ENCODE measurements at places on chromosomes 16 and 17.

DNA sequence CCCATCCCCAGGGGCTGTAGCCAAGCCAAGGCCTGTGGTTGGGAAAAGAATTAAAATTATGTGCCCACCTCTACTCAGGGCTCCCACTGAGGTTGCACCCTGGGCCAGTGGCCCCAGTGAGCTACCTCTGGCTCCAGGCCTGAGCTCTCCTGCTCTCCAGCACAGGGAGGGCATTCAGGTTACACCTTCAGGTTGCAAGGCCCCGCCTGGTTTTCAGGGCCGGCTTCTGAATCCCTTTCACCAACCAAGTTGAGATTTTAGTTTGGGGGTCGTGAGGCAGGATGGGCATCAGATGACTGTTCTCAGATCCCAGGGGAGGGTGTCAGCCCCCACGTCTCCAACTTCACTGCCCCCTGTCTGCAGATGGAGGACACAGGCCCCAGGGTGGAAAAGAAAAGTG lies 8.0 kb upstream of the KATNB1 start:
- H3K4me1 ChIP-seq = no peaks in the 10 kb centered on the region
- H3K27me3 ChIP-seq = no peaks in the 10 kb centered on the region
- no peak overlapping the region for H3K27ac ChIP-seq
- no peaks in the 10 kb centered on the region for H3K36me3 ChIP-seq
- no peak for DNase-seq

DNA sequence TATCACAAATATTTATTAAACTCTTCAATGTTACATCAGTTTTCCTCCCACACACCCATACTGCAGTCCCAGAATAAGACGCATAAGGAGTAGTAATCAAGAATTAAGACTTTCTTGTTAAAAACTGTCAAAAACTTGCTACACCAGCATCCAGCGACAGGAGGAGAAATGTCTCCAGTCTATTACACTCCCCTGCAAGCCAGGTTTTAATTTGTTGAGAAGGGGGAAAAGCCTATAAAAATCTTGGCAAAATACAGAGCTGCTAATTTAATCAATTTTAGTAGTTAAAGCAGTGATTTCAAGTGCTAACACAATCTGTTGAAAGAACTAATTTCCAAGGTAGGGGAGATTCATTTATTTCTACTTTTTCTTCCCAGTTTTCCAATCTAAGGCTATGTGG lies 102.0 kb upstream of the MED13 start:
- H3K27me3 ChIP-seq = no peaks in the 10 kb centered on the region
- H3K27ac ChIP-seq = no peak overlapping the region
- no peak overlapping the region for H3K4me3 ChIP-seq
- peaks cover 9% of the 10 kb centered on the region for H3K4me1 ChIP-seq
- DNase-seq = no peak

DNA sequence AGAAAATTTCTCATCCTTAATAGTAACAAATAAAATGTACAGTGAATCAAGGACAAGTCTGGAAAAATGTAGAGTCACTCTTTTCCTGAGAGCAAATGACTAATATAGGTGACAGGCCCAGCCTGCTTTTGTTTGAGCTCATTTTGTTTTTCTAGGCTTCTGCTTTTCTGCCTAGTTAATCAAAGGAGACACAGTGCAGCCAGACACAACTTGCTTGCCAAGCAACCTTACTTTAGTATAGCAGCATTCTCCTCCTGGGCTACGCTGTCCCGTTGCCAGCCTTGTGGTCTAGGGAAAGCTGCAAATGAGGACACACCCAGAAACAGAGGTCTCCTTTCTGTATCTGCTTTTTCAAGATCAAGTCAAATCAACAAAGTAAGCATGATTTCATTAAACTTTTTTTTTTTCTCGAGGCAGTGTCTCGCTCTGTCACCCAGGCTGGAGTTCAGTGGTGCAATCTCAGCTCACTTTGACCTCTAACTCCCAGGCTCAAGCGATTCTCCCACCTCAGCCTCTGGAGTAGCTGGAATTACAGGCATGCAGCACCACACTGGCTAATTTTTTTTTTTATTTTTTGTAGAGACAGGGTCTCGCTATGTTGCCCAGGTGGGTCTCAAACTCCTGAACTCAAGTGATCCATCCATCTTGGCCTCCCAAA lies 17.2 kb downstream of the GINS3 start:
- no peaks in the 10 kb centered on the region for H3K4me1 ChIP-seq
- no peak overlapping the region for H3K27ac ChIP-seq
- no peak for DNase-seq
- no peaks in the 10 kb centered on the region for H3K27me3 ChIP-seq

- no peaks in the 10 kb centered on the region for H3K36me3 ChIP-seq
- no peak overlapping the region for H3K4me3 ChIP-seq
- H3K4me1 ChIP-seq = peaks cover 7% of the 10 kb centered on the region
These were observed 22.2 kb upstream of the ALKBH5 start for GRCh38 chr17:18161207-18162145.

DNA sequence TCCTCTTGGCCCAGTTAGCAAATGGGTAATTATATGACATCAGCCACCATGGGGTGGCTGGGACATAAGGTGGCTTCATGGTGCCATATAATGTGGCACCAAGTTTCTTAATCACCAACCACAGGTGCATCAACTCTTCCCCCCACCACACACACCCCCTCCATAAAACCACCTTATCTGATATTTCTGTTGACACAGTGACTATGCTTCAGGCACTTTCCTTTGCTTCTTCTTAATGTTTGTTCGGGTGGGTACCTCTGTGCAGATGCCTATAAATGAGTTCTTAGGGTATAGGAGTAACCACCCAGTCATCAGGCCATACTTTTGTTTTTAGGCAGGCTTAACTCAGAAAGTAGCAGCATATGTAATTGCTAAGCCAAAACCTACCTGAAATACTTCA lies 29.5 kb downstream of the RNF43 start:
- peaks cover 3% of the 10 kb centered on the region for H3K4me1 ChIP-seq
- DNase-seq = no peak
- peak overlapping the region; percentile 13 for H3K27ac ChIP-seq
- H3K27me3 ChIP-seq = no peaks in the 10 kb centered on the region
- no peak overlapping the region for H3K4me3 ChIP-seq
- no peaks in the 10 kb centered on the region for H3K36me3 ChIP-seq

GRCh38 chr17:7235693-7236665 lies 1.7 kb upstream of the DVL2 start:
- DNase-seq = no peak
- peaks cover 48% of the 10 kb centered on the region for H3K4me1 ChIP-seq
- no peaks in the 10 kb centered on the region for H3K27me3 ChIP-seq
- H3K4me3 ChIP-seq = no peak overlapping the region
- peaks cover 18% of the 10 kb centered on the region for H3K36me3 ChIP-seq
